Osteoblast (primary cell): ENCODE measurements at places on chromosomes 2 and 18. TPM values are rescaled to one million over a fixed set of nuclear protein-coding genes. Genes with fewer than 3 reads are reported as not detected.

The UGT1A3 gene
- total RNA-seq: not detected in 2 replicates

The CHRNA1 gene
- total RNA-seq: not detected in 2 replicates

The ZC3H6 gene
- 4.3 and 7.1 TPM in 2 replicates for total RNA-seq

The NEU2 gene
- not detected in 2 replicates for total RNA-seq

The NR4A2 gene
- 0.72 and 0.88 TPM in 2 replicates for total RNA-seq

The MYO5B gene
- 0.36 and 1.2 TPM in 2 replicates for total RNA-seq

The ADNP2 gene
- total RNA-seq: 22.1 and 22.4 TPM in 2 replicates

The SERPINB2 gene
- total RNA-seq: 0.72 and 1.8 TPM in 2 replicates

The ERFE gene
- 0.88 and 1.8 TPM in 2 replicates for total RNA-seq

- DNase-seq: no peak
These were observed 175.4 kb downstream of the LCLAT1 start for GRCh38 chr2:30622452-30622851.

- no peak for DNase-seq
These were observed 95.5 kb downstream of the THNSL2 start for GRCh38 chr2:88265352-88266303.

- DNase-seq: no peak
These were observed 340.6 kb downstream of the PAX3 start for GRCh38 chr2:221958224-221958623.

- DNase-seq: peak; percentile 42
These were observed 25.9 kb upstream of the ALLC start for GRCh38 chr2:3631851-3632659.

DNA sequence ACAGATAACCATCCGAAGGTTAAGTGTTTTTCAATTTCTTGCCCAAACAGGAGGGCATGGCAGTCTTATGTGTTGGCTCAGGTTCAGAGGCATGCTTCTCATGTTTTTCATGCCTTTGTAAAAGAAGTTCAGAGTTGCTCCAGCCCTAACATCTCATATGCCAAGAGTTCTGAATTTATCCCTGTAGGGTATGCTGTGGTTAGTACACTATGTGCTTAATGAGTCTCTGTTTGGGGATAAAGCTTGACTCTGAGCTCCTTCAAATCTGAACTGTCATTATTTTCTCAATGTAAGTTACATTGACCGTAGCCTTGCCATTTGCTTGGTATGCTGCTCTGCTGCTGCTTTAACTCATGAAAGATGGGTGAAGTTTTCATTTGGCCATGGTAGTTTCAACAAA is 67.9 kb upstream of the PNPT1 start:
- no peak for DNase-seq

- peak; percentile 93 for DNase-seq
These were observed 104.8 kb downstream of the NOL10 start for GRCh38 chr2:10584843-10585475.

DNA sequence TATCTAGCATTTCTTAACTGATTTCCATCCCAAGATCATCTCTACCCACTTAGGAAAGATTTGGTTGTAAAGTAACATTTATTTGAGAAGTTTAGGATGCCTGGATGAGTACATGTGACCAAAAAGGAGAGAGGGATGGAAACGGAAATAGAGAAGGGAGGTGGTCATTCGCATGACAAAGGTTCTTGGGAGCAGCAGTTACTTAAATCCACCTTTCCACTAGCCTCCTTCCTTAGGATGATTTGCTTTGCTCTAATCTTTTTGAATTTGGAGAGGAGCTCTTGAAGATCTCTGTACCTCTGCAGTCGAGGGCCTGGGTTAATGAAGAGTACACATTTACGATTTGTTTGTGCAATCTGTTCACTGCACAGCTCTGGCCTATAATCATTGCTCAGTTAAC is 623.5 kb downstream of the EPHA4 start:
- no peak for DNase-seq

DNA sequence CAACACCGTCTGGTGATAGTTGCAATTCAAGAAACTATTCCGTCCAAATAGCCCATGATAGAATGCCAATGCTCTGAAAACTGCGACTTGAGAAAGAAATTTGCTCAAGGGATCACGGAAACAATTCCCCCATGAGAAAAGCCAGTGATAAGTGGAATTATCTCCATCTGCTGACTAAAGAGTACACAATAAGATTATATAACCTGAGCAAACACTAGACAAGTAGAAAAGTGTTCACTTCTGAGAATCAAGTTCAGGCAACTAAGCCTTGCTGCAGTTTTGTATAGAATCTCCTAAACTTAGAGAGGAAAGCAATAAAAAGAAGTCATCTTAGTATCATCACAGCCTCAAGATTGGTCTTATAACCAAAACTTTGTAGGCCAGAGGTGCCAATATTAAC is 336.3 kb upstream of the NRXN1 start:
- DNase-seq: no peak

DNA sequence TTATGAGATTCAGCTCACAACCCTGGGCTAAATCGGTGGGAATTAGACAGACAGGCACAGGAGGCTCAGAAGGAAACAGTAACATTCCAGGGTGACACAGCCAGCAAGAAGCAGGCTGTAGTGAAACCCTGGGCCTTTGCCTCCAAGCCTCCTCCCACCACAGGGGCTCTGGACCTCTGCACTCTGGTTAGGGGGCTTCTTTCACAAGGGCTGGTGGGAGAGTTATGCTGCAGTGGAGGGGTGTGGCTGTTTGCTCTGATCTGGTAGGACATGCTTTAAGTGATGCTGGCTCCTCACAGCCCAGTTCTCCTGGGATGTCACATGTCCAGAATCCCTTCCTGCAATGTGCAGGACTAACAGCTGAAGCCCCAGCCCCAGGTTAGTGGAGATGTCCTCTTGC is 109.9 kb downstream of the TGFA start:
- DNase-seq: no peak

GRCh38 chr2:168604252-168604651 is 148.2 kb downstream of the CERS6 start:
- no peak for DNase-seq

DNA sequence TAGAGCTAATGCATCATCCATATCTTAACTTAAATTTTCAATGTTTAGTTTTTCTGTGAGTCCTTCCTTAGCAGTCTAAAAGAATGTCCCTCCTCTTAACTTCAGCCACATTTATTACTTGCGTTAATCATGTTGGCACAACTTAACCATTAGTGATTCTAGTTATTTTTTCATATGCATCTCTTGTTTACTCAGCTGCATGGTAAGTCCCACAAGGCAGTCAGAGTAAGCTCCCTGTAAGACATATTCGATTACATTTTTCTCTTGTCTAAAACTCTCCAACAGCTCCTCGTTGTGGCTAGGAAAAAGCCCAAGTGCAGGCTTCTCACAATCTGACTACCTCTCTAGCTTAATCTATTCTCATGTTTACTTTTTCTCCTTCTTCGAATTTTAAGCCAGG is 2045.3 kb upstream of the PIK3C3 start:
- no peak for DNase-seq

DNA sequence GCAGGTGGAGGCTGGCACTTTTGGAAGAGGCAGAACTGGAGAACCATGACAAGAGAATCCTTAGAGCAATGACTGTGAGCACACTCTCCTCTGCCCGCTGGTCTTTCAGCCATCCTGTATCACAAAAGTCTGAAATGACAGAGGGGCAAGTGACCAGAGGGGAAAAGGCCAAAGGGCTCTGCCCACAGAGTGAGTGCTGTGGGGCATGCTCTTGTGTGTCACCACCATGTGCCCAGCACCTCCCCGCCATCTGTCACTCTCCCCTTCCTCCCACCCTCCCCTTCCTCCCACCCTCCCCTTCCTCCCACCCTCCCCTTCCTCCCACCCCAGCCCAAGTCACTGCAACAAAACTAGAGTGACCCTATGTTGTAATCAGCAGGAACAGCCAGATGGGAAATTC is 31.9 kb downstream of the DAW1 start:
- DNase-seq: no peak

GRCh38 chr2:98917031-98917471 is 19.0 kb downstream of the CRACDL start:
- DNase-seq: peak; percentile 95

- DNase-seq: no peak
These were observed 11.6 kb downstream of the ADCY3 start for GRCh38 chr2:24908461-24908901.

DNA sequence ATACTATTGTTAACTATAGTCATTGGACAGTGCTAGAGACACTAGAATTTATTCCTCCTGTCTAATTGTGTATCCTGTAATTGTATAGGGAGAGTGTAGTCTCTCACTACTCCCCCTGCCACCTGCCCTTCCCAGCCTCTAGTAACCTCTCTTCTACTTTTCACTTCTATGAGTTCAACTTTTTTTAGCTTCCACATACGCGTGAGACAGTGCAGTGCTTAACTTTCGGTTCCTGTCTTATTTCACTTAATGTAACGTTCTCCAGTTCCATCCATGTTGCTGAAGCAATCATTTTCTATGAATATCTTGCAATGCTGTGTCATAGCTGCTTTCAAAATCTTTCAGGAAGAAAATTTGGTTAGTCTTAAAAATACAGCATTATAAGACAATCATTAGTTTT is 22.8 kb upstream of the RUFY4 start:
- no peak for DNase-seq

GRCh38 chr2:64212346-64212745 is 68.1 kb upstream of the PELI1 start:
- no peak for DNase-seq

DNA sequence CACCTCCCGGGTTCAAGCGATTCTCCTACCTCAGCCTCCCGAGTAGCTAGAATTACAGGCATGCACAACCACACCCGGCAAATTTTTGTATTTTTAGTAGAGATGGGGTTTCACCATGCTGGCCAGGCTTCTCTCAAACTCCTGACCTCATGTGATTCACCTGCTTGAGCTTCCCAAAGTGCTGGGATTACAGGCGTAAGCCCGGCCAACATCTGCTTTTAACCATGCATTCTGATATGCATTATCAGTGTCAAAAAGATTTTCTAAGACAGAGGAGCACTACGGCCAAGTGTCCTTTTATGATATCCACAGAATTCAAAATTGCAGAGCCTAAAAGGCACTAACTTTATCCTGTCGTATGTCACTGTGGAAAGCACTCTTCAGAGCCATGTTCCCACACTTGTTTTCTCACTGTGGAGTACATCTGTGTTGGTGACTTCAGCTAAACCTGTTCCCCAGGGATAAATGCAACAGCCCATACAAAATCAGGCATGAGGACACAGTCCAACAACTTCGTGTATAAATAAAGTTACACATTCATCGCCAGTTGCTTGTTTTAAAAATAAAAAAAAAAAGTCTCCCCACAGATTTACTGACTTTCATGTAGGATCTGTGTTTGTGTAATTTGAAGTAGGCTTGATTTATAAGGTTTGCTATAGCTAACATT is 56.4 kb downstream of the STK25 start:
- DNase-seq: no peak

GRCh38 chr2:208172125-208172524 is 8.7 kb upstream of the CRYGA start:
- peak; percentile 32 for DNase-seq

GRCh38 chr2:30932870-30933269 is 125.6 kb upstream of the CAPN13 start:
- no peak for DNase-seq

- peak; percentile 79 for DNase-seq
These were observed 36.6 kb upstream of the IKZF2 start for GRCh38 chr2:213187833-213188532.

DNA sequence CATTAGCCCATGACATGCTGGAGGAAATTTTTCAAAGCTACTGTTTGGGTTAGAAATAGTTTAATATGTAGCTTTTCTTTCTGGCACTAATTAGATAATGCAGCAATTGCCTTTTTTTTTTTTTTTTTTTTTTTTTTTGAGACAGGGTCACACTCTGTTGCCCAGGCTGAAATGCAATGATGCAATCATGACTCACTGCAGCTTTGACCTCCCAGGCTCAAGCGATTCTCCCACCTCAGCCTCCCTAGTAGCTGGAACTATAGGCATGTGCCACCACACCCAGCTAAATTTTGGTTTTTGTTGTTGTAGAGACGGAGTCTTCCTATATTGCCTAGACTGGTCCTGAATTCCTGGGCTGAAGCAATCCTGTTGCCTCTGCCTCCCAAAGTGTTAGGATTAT is 136.2 kb downstream of the SP100 start:
- no peak for DNase-seq

GRCh38 chr2:109715313-109715805 is 78.7 kb upstream of the RGPD5 start:
- DNase-seq: no peak

- no peak for DNase-seq
These were observed 919.3 kb upstream of the CDH2 start for GRCh38 chr18:29096079-29096770.

GRCh38 chr2:176390276-176391147 is 121.3 kb downstream of the MTX2 start:
- no peak for DNase-seq

DNA sequence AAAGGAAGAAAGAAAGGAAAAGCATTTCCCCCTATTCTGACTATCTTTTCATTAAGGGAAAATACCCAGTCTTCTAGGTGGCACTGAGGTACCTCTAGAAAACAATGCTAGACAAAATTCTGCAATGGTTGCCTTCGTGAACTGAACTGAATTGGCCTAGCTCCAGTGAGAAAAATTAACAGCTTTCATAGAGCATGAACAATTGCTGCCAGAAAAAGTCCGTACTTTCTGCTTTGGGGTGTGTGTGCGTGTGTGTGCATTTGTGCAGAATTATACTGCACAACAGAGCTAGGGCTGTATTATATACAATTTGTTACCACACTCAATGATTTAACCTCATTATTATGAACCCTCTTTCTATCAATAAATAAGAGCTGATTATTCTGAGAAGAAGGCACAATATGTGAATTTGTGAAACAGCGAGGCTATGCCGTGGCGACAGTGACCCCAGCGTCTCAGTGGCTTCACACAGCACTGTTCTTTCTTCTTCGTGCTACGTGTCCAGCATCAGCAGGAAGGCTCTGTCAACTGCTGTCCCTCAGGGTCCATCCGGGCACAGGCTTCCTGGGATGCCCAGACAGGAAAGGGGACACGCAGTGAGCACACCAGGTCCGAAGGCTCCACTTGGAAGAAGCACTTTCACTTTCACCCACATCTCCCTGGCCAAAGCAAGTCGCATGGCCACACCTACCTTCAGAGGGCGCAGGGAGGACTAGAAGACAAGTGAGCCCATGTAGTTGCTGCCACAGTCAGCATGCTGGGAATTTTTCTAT is 47.5 kb downstream of the PTGR3 start:
- no peak for DNase-seq

- DNase-seq: peak; percentile 68
These were observed 77.2 kb upstream of the HPCAL1 start for GRCh38 chr2:10225291-10226037.

- DNase-seq: no peak
These were observed 674 bp downstream of the NCAPH start for GRCh38 chr2:96336104-96336775.

GRCh38 chr2:192657362-192657761 is 462.6 kb upstream of the TMEFF2 start:
- DNase-seq: no peak

DNA sequence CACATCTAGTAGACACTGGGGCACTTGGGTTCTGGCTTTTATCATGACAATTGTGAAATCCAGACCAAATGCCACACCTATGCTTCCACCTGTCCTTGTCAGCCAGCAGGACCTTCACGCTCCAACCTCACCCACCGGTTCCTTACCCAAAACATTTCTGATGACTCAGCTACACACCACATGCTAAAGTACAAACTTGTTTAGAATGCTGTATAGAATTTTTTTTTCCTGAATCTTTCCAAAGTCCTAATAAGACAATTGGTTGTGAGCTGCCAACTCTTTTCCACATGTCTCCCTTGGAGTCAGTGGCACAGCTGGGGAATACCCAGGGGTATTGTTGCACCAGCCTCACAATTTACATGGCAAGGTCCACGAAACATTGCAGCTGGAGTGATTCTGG is 75.5 kb upstream of the LPIN2 start:
- DNase-seq: no peak
